Adrenal gland (tissue), 19 donors: ENCODE measurements at places on chromosomes 6 and 20.

DNA sequence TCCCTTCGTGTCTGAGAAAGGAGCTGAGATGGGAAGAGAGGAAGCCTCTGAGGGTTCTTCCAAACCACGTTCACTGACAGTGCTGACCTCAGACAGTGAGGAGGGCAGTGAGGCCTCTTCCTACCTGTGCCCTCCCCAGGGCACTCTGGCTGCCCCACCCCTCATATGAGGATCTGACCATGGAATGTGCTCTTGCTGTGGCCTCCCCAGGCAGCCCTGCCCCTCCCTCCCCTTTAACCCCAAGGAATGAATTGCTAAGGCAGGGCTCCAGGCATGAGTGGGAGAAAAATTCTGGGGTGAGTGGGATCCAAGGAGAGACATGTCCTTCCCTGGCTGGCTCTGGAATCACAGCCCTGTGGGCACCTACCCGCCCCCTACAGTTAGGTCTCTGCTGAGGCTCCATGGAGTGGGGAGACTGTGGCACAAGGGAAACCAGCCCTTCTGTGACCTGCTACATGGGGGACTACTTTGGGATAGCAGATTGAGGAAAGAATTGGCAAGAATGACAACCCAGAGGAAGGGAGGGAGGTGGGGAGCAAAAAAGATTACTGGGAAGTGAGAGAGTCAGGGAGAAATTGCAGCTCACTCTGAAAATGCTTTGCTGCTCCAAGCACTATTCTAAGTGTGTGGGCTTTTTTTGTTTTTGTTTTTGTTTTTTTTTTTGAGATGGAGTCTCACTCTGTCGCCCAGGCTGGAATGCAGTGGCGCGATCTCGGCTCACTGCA is 29.4 kb downstream of the TNXB start:
- no peak for DNase-seq

GRCh38 chr6:91708534-91708933 is 1121.7 kb upstream of the MAP3K7 start:
- DNase-seq: no peak

- DNase-seq: no peak
These were observed 306.1 kb downstream of the ZNF217 start for GRCh38 chr20:53287357-53288042.

GRCh38 chr6:155084431-155085123 is 89.5 kb downstream of the TIAM2 start:
- no peak for DNase-seq

- no peak for DNase-seq
These were observed 36.8 kb downstream of the VEGFA start for GRCh38 chr6:43806758-43807227.

DNA sequence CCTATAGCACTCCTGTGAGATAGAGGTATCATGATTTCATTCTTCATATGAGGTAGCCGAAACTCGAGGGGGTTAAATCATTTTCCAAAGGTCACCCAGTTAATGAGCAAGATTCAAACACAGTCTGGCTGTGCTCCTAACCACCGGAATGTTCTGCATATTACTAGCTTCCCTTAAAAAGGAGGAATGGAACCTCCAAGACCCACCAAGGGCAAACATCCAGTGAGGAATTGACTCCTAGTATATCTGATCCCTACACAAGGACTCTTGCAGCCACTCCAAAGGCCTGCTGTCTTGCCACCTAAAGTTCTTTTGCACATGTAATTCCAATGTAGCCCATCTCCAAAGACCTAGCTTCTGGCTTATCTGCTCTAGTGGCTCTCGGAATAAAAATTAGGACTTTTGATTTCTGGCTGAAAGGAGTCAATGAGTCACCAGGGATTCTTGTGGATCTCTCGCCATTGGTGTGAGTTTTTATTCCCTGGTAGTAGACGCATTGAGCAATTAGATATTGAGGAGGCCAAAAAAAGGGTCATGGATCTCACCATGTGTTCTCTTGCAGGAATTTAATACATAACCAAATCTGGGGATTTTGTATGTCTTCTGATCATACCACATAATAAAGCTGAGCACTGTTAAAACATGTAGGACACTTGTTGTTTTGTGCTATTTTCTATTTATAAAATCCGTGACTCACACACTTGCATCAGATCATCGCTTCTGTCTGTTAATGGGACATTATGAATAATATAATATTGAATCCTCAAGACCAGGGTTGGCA is 9.1 kb downstream of the BCAS1 start:
- no peak for DNase-seq

DNA sequence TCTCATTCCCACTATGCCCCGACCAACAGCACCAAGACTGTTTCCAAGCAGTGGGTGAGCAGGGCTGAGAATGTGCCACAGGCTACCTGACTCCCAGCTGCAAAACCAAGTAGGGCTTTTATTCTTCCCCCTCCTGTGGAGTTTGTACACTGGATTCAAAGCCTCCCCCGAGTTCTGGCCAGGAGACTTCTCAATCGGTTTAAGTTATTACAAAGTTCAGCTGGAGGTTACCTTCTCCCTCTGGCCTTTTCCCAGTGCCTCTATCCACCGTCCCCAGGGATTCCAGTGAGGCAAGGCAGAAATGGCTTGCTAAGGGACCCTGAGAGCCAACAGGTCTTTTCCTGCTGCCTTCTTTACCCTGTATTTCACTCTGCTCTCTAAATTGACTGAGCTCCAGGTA is 217.0 kb downstream of the ADGRG6 start:
- no peak for DNase-seq

DNA sequence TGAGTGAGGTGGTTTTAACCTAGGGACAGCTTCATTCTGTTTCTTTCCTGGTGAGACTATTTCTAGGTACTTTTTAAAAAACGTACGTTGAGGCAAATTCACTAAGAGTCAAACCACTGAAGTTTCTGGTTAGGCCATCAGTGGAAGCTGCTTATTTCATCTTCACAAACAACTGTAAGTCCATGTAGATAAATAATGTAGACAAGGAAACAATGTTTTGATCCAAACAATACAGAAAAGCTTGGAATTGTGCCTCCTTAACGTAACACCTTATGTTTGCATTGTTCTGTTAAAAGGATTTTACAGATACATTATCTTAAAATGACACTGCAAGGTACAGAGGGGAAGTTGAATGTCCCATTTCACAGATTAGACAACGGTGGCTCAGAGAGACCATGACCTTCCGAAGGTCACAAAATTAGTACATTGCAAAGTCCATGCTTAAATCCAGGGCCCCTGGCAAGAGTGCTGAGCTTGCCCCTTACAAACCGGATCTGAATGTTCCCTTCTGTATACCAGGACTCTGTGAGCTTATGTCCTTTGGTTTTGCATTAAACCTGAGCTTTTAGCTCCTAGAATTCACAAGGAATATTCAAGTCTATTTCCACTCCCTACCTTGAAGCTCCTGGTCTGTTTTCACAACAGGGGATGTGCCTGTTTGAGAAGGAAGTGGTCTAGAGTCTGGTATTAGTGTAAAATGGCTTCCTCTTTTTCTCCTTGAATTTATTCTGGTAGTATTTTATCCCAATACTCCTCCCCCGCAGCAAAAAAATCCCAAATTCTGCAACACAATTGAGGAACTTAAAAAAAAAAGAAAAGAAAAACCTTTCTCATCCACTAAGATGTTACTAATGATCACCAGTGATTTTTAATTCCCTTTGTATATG is 28.9 kb upstream of the ZNF217 start:
- DNase-seq: no peak

DNA sequence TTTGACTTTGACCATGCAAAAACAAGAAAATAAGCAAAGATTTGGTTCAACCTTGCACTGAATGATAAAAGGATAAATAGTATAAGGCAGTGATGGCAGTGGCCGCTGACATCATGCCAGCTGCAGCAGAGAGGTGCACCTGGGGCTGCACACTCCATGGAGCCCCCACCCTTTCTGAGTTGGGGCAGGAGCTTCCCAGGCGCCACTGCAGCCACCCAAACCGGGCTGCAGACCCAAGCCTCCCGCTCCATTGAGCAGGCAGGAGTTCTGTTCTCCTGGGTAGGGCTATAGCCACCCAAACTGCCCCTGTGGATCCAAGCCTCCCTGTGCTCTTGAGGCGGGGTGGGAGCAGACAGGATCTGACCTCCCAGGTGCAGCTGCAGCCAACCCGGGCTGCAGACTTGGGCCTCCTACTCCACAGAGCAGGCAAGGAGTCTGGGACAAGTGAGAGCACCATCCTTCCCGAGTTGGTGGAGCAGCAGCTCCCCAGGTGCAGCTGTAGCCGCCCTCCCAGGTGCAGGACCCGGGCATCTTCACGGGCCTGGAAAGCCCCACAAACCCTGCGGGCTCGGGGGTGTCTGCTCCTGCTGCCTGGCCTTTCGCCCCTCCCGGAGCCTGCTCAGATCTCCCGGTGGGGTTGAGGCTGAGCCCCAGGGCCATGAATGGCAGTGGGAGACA is 537.9 kb downstream of the TENT5A start:
- no peak for DNase-seq

GRCh38 chr6:118912646-118913045 is 18.7 kb downstream of the ASF1A start:
- DNase-seq: no peak
